GM13977 (cell line): ENCODE measurements at places on chromosomes 5 and 9.

- no peak for DNase-seq
Observed at GRCh38 chr9:137038916-137039315, 7.0 kb upstream of the FUT7 start.

GRCh38 chr5:173809014-173809413 is 79.1 kb upstream of the CPEB4 start:
- no peak for DNase-seq

- no peak for DNase-seq
Observed at GRCh38 chr9:18800579-18800978, 232.4 kb downstream of the SAXO1 start.

- DNase-seq = no peak
Observed at GRCh38 chr9:137076636-137077009, 694 bp upstream of the UAP1L1 start.

DNA sequence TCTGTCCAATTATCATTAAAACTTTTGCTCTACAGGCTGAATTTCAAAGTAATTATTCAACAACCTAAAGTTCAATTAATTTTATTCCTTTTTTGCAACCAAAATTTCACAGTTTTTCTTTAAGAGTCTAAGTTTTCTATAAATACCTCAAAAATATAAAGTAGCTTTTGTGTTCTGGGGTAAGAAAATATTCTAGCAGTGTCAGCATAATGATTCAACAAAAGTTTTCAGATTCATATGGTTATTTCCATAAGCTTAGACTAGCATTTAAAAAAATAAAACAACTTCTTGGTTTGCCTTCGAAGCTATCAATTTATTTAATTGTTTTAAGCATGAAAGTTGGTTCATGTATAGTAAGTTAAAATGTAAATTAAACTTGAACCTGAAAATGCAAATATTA is 1962.3 kb upstream of the CDH6 start:
- DNase-seq = no peak

DNA sequence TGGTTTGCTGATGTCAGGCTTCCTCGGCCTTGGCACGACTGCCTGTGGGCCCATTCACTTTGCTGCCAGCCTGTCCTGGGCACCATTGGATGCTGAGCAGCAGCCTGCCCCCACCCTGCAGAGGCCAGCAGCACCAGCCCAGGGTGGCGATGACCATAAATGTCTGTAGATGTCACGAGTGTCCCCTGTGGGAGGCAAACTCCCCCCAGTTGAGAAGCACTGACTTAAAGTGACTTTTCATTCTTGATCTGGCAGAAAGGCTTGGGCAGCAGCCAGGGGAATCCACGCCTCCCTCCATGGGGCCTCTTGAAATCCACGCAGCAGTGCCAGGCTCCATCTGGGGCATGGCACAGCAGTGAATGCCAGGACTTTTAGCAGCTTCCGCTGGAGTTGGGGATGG is 21.8 kb downstream of the IRX4 start:
- no peak for DNase-seq

DNA sequence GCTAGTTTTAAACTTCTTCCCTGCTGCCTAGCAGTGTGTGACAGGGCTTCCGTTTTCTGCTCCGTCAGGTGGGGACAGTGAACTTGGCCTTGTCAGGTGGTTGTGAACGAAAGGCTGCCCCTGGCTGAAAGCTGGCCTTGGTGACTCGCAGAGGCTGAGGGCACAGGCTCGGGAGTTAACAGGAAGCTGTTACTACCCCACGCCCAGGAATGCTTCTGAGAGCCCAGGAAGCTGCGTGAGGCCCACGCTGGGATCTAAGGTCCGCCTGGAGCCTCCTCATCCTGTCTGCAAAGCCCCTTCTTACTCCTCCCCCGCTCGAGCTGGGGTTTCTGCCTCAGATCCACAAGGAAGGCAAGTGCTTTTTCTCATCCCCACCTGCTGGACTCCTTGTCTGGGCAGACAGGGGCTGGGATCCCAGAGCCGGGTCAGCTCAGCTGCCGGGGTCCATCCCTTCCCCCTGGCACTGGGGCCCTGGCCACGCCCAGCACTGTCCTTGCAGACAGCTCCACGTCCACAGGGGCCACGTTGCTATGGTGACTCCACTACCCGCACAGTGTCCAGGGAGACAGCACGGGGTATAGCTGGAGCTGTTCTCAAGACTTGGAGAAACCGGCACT is 124.7 kb upstream of the TBC1D2 start:
- DNase-seq = peak; percentile 28

DNA sequence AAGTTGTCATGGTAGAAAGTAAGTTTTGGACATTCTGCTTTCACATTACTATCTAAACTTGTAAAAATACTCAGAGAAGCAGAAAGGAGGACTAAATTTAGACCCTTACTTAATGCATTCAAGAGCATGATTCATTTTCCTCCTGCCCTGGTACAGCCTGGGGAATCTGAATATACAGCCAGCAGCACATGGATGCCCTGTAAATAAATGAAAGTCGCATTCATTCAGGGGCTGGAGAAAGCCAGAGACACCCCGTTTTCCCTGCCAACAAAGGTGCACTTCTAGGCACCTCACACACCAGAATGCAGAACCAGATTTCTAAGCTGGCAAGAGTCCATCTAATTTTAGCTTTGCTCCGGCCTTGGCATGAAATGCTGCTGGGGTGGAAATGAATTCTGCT is 172.7 kb upstream of the KLF9 start:
- DNase-seq = no peak

GRCh38 chr5:77452351-77452750 is 39.8 kb downstream of the WDR41 start:
- DNase-seq = no peak

DNA sequence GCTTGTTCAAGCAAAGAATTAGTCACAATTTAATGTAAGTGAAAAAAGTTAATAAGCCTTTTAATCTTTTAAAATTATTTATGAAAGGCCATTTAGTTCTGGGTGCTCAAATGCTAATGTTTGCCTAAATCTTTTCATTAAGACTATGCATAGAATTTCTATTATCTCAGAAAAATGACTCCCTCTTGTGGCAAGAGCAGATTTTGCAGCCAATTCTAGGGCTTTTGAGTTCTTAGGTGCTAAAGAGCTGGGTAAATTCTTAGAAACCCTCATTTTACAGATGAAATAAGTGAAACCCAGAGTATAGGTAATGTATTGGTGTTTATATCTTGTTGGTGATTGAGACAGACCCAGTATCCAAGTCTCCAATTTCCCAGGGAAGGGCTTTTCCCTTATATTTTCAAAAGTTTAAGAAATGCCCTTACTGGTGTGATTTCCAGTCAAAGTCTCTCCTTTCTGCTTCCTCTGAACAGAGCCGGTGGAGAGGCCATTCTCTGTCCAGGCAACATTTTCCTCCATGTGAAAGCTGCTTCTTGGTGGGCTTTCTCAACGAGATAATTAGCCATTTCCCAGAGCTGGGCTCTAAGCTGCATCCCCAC is 24.1 kb upstream of the PCSK5 start:
- peak; percentile 21 for DNase-seq

DNA sequence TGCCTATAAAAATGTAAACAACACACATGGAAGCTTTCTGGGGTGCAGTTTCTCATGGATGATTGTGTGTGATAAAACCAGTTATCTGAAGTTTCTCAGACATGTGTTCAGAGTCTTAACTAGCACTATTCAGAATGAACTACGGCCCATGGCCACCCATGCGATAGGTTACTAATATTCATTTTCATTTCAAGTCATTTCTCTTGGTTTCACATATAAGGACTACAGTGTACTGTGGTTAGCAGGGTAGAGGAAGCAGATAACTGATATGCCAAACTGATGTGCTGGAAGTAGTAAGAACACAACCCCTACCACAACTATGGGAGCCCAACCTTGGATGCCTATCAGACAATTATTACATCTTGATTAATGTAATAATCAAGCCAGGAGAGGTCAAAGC is 372.1 kb downstream of the DTWD2 start:
- no peak for DNase-seq

DNA sequence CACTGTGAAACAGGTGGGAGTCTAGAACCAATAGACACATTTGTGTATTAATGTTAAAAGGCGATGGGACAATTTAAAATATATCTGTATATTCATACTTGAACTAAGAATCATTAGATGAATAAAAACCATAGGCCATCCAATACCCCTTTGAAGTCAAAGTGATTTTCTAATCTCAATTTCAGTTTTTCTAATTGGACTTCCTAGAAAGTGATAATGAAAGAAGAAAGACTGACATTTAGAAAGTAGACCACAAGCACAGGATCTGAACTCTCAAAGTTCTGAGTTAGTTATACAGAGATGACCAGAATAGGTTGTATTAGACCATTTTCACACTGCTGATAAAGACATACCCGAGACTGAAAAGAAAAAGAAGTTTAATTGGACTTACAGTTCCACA is 412.8 kb upstream of the PIK3R1 start:
- no peak for DNase-seq

GRCh38 chr9:96686638-96687335 is 31.7 kb upstream of the PRXL2C start:
- peak; percentile 44 for DNase-seq

DNA sequence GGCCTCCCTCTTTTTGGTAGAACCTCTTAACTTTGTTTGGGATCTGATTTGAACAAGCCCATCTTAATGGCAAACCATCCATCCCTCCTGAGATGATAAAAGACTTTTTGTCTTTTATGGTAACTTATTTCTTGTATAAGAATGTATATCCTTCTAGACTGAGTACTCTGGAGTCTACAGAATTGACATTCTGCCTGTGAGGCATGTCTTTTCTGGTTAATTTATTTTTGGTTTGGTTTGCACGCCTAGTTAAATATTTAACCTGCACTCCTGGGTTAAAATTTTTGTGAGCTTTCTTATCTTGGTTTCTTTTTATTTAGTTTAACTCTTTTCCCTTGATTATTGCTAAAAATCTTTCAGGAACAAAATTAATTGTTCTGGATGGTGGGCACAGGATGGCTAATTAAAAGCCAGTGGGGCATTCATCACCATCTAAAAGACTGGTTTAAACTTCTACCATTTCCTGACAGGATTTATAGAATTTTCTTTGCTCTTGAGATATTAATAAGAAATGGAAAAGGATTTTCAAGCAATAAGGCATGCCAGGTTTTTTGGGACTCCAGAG is 50.3 kb downstream of the PHAX start:
- no peak for DNase-seq
